ENCODE measurements at places on chromosomes 7 and 10. TPM values are rescaled to one million over a fixed set of nuclear protein-coding genes. Genes with fewer than 3 reads are reported as not detected.

- no peaks in the 10 kb centered on the region for H3K4me1 ChIP-seq
- no peaks in the 10 kb centered on the region for H3K36me3 ChIP-seq
- H3K27me3 ChIP-seq, result peaks cover 6% of the 10 kb centered on the region
These were observed 52.2 kb downstream of the UNCX start for GRCh38 chr7:1284743-1285458.

DNA sequence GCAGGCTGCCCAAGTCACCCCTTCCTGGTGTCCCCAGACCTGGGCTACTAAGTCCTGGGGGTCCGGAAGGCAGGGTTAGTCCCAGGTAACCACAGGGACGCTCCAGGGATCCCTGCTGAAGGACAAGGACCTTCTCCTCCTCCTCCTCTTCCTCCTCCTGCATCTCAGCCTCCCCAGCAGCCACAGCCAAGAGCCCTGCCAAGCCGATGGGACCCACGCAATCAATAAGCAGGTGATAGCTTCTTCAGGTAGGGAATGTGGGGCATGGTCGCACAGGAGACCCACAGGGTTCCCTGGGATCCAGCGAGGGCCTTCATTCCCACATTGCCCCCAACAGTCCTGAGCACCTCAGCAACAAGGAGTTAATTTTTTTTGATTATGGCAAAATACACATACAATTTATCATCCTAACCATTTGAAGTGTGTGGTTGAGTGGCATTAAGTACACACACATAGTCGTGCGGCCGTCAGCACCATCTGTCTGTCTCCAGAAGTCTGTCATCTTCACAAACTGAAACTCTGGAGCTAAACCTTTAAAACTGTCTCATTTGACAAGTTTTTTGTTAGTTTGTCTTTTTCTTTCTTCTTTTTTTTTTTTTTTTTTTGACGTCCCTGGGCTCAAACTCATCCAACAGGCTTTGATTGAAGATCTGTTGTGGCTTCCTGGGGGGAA lies 12.1 kb downstream of the CRYGN start:
- no peaks in the 10 kb centered on the region for H3K36me3 ChIP-seq
- no peak overlapping the region for H3K4me3 ChIP-seq
- DNase-seq, result no peak
- H3K4me1 ChIP-seq, result peaks cover 25% of the 10 kb centered on the region
- H3K27me3 ChIP-seq, result peaks cover 9% of the 10 kb centered on the region

- H3K36me3 ChIP-seq, result no peaks in the 10 kb centered on the region
- H3K4me3 ChIP-seq, result no peak overlapping the region
- H3K4me1 ChIP-seq, result peaks cover 13% of the 10 kb centered on the region
- H3K27me3 ChIP-seq, result peaks cover 19% of the 10 kb centered on the region
These were observed 15.9 kb downstream of the TRIM56 start for GRCh38 chr7:101100858-101101847.

Gene UPK3BL2
- 14.1 TPM for total RNA-seq

Gene CDH23
- 1.3 TPM for total RNA-seq

Gene RBM20
- not detected for total RNA-seq
